ENCODE measurements at places on chromosomes 5 and 9. TPM values are rescaled to one million over a fixed set of nuclear protein-coding genes. Genes with fewer than 3 reads are reported as not detected.

TRIM36 gene
- 3.7 TPM for total RNA-seq

MEGF9 gene
- total RNA-seq: 92.9 TPM

VDAC1 gene
- total RNA-seq: 112 TPM

EMB gene
- total RNA-seq: 35.3 TPM

LVRN gene
- 0.20 TPM for total RNA-seq

CDH6 gene
- 9.4 TPM for total RNA-seq

NUTM2G gene
- total RNA-seq: not detected

SPINK7 gene
- not detected for total RNA-seq

EGR1 gene
- total RNA-seq: 85.6 TPM

C9orf152 gene
- 27.6 TPM for total RNA-seq

C9orf153 gene
- 0.23 TPM for total RNA-seq

LURAP1L gene
- 32.3 TPM for total RNA-seq

IFNA21 gene
- not detected for total RNA-seq

MSX2 gene
- 0.52 TPM for total RNA-seq
